ENCODE measurements at places on chromosomes 1 and 21.
A peak's percentile ranks its signal among the peaks of the same experiment; 100 is the strongest.

GRCh38 chr1:78492386-78492950 lies 1.7 kb downstream of the PTGFR start:
- DNase-seq = no peak

- no peak for DNase-seq
Measured at GRCh38 chr1:76209238-76209637, 134.7 kb downstream of the ST6GALNAC3 start.

DNA sequence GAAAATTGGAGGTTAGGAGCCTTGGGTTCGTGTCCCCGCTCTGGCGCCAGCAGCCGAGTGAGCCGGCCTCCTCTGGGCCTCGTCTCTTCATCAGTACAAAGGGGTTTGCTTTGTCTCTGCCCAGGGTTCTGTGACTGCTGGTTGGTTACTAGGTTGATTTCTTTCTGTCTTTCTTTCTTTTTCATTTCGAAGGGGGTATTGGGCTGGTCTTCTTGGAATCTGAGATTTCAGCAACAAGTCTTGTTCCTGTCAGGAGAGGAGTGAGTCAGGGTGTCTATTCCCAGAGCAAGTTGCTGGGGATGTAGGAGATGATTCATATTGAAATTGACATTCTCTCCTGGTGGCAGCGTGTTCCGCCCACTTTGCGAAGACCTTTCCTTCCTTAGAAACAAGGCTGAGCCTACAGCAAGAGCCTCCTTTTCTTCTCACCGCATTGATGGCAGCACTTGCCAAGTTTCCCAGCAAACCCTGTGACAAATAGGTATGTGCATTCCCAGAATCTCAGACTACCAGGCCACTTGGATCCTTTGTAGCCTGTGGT lies 79.2 kb downstream of the MAN1C1 start:
- peak; percentile 74 for DNase-seq

- peak; percentile 44 for DNase-seq
Measured at GRCh38 chr1:29836651-29837646, 600.6 kb downstream of the PTPRU start.

- no peak for DNase-seq
Measured at GRCh38 chr1:12369258-12369657, 139.4 kb downstream of the VPS13D start.

GRCh38 chr1:194420706-194421105 lies 1234.3 kb upstream of the B3GALT2 start:
- DNase-seq = no peak

DNA sequence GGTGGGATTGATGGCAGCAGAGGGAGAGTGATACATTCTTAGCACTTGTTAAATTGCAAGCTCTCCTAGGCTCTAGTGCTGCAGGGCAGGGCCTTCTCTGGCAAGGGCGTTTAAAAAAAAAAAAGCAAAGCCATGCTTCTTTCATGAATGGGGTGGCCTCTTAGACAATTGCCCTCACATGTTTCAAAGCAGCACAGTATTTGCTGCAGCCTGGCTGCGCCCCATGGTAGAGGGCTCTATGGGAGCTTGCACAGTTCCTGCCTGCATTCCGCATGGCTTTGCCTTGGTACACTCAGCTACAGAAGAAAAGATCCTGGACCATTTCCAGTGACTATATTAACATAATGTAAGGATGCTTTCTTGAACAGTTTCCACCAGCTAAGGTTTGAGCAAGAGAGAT lies 267.2 kb downstream of the ZNF648 start:
- no peak for DNase-seq

GRCh38 chr1:21931171-21932093 lies 5.7 kb downstream of the HSPG2 start:
- peak; percentile 92 for DNase-seq

- DNase-seq = no peak
Measured at GRCh38 chr21:15567191-15567590, 162.6 kb upstream of the USP25 start.

GRCh38 chr1:6651909-6652308 lies 27.2 kb downstream of the THAP3 start:
- no peak for DNase-seq

DNA sequence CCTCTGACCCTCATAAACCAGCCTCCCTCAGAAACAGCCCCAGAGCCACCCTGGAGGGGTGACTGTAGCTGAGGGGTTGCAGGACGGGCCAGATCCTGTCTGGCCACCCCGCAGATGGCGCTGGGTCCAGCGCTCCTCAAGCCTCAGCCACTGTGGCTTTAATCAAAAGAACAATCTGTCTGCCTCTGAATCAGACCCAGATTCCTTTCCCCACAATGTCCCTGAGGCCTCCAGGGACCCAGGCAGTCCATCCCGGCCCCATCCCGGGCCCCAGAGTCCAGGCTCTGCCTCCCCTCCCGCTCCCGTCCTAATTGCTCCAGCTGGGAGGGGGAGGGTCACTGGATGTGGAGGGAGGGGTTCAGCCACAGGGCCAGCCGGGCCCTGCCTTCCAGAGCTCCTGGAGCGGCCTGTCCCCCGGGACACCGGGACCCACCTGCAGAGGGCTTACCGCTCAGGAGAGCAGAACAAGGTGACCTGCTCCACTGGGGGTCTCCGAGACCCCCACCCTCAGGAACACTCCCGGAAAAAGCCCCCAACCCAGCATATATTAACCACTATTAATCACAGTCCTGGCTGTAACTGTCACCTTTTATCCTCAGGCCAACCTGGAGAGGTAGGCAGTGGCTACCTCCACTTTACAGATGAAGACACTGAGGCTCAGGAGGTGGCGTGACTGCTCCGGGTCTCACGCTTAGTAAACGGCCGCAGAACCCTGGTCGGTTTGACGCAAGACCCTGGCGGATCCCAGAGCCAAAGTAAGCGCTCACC lies 836 bp upstream of the FBLIM1 start:
- no peak for DNase-seq

DNA sequence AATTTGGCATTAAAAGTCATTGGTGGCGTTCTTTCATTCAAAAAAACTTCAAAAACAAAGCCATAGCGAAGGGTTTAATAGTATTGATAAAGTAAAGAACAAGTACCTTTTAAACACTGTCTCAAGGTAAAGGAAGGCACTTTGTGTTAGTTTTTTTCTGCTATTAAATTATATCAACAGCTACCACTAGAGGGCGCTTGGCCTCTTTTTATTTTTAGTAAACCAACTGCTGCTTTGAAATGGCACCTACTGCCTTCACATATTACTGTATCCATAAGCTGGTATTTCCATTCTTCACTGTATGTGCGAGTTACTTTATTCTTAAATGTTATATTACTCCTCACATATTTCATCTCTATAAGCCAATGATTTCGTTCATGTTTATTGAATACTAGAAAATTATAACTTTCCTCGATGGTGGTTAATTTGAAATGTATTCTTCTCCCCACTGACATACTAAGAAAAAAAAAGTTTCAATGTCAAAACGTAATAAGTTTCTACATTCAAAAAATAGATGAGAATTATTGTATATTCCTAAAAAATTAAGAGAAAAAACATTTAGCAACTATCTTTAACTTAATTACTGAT lies 125.7 kb upstream of the CXADR start:
- DNase-seq = no peak

DNA sequence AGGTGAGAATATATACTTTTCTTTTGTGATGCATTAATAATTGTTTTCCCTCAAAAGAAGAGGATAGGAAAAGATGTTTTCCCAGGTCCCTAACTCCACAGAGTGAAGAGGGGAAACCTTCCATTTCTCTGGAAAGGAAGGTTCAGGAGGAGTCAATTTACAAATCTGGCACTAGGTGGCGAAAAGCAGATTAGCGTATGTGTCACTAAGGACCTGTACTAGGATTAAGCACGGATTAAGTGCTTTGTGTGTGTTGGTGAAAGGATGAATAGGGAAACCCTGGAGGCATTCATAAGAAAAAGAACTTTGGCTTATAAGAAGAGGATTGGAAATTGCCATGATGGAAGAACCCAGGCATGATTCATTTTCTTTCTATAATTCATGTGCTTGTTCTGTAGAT lies 410.1 kb upstream of the PLXNA2 start:
- no peak for DNase-seq

DNA sequence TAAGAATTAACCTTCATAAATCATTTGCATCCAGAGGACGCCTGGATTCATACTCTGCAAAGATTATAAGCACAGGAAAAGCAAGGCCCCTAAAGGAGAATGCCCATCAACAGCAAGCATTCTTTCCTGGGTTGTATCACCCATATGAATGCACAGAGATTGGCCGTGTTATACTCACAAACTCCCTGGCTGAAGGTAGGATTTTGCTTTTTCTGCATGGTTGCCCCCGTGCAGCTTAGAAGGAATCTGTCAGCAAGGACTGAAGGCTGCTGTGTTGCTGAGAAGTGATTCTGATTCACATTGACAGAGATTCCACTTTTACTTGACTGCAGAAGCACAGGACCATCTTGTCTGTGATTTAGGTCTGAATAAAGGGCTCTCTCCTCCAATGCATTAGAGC lies 283.0 kb downstream of the LRRIQ3 start:
- no peak for DNase-seq

DNA sequence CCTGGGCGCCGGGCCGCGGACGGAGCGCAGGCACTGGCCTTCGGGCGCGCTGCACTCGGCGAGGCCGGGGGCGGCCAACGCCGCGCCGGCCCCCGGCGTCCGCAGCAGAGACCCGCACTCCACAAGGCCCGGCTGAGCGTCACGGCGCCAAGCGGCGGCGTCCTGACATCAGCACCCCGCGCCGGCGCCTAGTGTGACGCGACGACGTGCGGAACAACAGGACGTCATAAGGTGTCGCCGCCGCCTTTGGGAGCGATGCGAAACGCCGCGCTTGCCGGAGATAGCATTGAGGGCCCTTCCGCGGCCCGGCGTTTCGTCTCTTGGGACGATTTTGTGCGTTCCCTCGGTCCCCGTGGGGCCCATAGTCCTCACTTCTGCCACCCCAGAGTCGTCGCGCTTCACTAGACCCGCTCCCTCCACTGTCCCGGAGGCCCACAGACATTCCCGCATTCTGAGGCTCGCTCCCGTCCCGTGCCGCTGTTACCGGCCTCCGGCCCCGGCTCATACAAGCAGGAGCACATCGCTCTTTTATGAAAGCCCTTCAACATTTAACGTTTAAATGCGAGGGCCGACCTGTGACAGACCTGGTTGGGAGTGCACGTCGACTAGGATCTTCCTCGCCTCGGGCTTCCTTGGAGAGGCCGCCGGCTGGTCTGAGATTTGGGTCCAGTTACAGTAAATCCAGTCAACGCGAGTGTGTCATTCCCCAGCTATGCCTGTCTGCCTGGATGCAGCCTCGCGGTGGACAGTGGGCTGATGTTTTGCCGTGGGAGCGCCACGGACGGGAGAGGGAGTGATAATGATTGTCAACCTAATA lies at the start of gene SSU72:
Gene SSU72, minus strand, starts transcription at position 143 of the 817 bp plus-strand sequence. CDS start 306 bp downstream, outside the sequence.
- DNase-seq = peak; percentile 94

- no peak for DNase-seq
Measured at GRCh38 chr1:233022246-233022645, 71.8 kb downstream of the NTPCR start.

DNA sequence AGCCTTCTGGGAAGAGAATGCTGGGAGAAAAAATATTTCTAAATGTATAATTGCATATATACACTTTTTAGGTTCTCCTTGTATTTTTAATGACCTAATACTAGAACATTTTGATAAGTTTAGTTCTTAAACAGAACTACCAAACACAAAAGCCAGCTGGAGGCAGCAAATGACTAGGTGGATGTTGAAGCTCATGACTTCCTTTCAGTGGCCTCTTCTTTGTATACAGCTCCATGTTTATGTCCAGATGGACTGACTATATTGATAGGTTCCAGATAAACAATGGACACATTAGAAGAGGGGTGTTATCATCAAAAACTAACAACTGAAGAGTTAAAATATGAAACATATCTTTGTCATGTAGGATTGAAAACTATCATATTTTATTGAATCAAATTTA lies 52.5 kb downstream of the LRRC8D start:
- no peak for DNase-seq

GRCh38 chr1:98870959-98871903 lies 133.4 kb downstream of the PLPPR5 start:
- DNase-seq = no peak

GRCh38 chr1:230818367-230818766 lies 50.0 kb downstream of the C1orf198 start:
- peak; percentile 5 for DNase-seq

DNA sequence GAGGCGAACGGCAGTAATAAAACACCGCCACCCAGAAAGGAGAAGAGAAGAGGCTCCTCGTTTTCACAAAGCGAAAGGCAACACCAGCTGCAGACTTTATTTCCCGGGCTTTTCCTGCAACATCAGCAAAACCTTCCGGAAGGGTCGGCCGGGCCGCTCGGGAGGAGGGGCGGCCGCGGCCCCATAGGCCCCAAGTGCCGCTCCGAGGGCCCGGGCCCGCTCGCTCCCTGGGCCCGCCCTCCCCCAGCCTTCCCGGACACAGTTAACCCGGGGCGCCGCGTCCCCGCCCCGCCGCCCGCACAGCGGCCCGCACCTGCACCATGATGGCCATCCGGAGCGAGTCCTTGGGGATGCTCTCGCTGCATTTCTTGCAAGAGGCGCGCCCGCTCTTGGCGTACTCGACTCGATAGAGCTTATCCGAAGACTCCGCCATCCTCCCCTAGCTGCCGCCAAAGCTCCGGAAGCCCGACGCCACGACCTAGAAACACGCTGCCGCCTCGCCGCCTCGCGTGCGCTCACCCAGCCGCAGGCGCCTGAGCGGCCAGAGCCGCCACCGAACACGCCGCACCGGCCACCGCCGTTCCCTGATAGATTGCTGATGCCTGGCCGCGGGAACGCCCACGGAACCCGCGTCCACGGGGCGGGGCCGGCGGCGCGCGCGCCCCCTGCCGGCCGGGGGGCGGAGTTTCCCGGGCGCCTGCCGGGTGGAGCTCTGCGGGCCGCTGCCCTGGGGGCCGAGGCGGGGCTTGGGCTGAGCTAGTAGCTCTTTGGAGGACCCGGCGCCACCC lies at the start of gene PARP1:
Gene PARP1, minus strand, starts transcription at position 597 of the 788 bp plus-strand sequence. Its CDS starts 164 bp downstream, at position 433.
- peak; percentile 92 for DNase-seq

DNA sequence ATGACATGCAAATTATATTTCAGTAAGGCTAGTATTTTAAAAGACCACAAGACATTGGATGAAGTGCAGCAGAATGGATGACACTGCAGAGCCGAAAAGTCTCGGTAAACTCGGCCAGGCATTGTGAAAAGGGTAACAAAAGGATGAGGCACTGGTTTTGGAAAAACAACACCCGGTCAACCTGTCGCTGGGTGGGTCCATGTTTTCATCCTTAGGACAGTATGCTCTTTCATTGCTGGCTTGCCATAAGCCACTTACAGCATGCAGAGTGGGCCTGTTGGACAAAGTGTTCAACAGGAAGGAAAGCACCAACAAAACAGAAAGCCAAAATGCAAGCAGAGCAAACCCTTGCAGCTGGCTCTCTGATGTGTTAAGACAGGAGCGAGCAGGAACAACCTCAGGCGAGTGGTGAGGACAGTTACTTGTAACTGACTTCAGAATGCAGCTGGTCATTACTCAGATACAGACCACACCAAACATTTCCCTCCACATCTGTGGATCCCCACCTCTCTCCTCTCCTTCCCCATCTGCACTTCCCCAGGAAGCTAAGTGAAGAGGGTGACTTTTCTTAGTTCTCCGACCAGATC lies 2.9 kb upstream of the RCAN1 start:
- no peak for DNase-seq

GRCh38 chr1:54811739-54812655 lies 10.9 kb upstream of the TTC22 start:
- DNase-seq = no peak

All from right atrium auricular region (tissue), 2 donors.